ENCODE measurements at places on chromosomes 12 and 14. TPM values are rescaled to one million over a fixed set of nuclear protein-coding genes. Genes with fewer than 3 reads are reported as not detected.

- peaks cover 27% of the 10 kb centered on the region for H3K27me3 ChIP-seq
- peaks cover 3% of the 10 kb centered on the region for H3K4me1 ChIP-seq
- peak within 1 kb of the TSS; percentile 63 for H3K4me3 ChIP-seq
- no peak within 1 kb of the TSS for H3K27ac ChIP-seq
- H3K36me3 ChIP-seq = peaks cover 5% of the 10 kb centered on the region
Observed at GRCh38 chr14:100159094-100159864, at the start of gene DEGS2. TSS of gene DEGS2 (minus strand) at chr14:100159645. CDS start at chr14:100159587, 58 bp downstream.

FOXA1 gene
- 0.12 TPM for total RNA-seq

- peaks cover 36% of the 10 kb centered on the region for H3K36me3 ChIP-seq
- no peak overlapping the region for H3K27ac ChIP-seq
- no peaks in the 10 kb centered on the region for H3K4me1 ChIP-seq
- H3K27me3 ChIP-seq = no peaks in the 10 kb centered on the region
- H3K4me3 ChIP-seq = no peak overlapping the region
Observed at GRCh38 chr12:57725851-57726150, 12.7 kb downstream of the AGAP2 start.

PLCZ1 gene
- not detected for total RNA-seq

ST8SIA1 gene
- 9.6 TPM for total RNA-seq

DNA sequence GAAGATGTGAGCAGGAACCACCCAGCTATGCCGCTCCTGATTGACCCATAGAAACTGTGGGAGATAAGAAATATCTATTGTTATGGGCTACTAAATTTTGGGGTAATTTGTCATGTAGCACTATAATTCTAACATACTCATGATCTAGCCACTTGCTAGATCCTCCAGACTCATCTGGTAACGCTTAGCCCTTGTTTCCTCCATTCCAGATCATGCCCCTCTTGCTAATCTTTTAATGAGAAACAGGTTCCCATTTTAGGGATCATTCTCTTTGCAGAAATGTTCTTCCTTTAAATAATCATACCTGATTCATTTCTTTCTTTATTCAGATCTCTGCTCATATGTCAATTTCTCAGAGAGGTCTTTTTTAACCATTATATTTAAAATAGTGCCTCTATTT, 3.8 kb upstream of the ARHGDIB start:
- H3K27ac ChIP-seq = peak overlapping the region; percentile 85
- H3K27me3 ChIP-seq = no peaks in the 10 kb centered on the region
- H3K4me3 ChIP-seq = no peak overlapping the region
- peaks cover 48% of the 10 kb centered on the region for H3K4me1 ChIP-seq

IFI27 gene
- total RNA-seq = 2.3 TPM

DNA sequence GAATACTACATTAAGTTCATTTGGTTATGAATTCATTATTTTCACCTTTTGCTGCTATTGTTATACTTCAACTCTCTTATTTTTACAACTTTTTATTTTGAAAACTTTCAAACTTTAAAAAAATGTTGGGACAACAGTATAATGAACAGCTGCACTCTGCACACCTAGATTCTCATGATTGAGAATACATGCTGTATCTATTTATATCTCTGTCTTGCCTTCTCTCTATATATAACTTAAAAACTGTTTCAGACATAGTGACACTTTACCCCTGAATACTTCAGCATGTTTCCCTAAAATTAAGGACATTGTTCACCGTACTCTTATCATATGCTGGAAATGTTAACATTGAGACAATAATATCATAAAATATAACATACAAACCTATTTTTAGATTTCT, 237.1 kb downstream of the GPHN start:
- no peak for DNase-seq
- H3K36me3 ChIP-seq = peaks cover 5% of the 10 kb centered on the region
- H3K27ac ChIP-seq = no peak overlapping the region

OR4K17 gene
- not detected for total RNA-seq

C12orf50 gene
- total RNA-seq = not detected

NEUROD4 gene
- total RNA-seq = not detected

- H3K36me3 ChIP-seq = no peaks in the 10 kb centered on the region
- no peak overlapping the region for H3K4me3 ChIP-seq
- H3K27me3 ChIP-seq = no peaks in the 10 kb centered on the region
- H3K4me1 ChIP-seq = peaks cover 5% of the 10 kb centered on the region
- H3K27ac ChIP-seq = no peak overlapping the region
- DNase-seq = no peak
Observed at GRCh38 chr14:65826946-65827345, 414.4 kb downstream of the FUT8 start.

SUPT16H gene
- 156 TPM for total RNA-seq

LPAR5 gene
- total RNA-seq = 4.7 TPM

DNA sequence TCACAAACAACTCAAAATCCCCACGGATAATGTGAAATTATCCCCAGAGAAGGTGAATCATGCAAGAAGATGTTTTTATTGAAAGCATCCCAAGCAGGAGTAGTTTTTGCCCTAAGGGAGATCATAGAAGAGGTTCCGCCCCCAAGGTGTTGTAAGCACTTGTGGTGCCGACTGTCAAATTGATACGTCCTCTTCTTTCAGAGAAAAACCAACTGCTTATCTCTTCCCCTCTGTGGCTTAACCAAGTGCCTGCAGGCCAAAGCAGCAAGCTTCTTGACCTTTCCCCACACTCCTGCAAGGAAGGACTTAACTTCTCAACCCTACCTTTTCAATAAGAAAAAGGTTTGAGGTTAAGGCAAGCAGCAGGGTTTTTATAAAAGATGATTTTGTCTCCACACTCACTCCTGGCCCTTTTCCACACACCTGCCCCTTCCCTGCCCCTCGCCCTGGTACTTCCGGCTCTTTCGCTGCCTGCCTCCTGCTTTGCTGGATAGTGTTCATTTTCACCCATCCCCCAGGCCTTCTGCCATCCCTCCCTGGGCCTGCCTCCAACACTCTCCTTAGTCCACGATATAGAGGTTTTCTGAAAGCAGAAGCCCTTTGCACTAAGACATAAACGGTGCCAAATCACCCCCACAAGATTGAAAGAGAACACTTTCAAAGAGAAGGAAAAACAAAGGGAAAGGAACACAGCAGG, 114.5 kb downstream of the EGLN3 start:
- no peak overlapping the region for H3K4me3 ChIP-seq
- H3K36me3 ChIP-seq = no peaks in the 10 kb centered on the region
- no peak for DNase-seq
- no peak overlapping the region for H3K27ac ChIP-seq

DNA sequence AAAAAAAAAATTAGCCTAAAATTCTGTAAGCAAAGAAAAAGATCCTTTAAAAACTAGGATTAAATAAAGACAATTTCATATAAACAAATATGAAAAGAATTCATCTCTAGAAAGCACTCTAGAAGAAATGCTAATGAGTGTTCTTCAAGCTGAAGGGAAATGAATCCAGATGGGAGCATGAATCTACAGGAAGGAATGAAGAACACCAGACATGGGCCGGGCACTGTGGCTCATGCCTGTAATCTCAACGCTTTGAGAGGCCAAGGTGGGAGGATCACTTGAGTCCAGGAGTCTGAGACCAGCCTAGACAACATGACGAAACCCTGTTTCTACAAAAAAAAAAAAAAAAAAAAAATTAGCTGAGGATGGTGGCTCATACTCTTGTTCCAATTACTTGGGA, 297.2 kb downstream of the FBXL14 start:
- peaks cover 27% of the 10 kb centered on the region for H3K36me3 ChIP-seq
- no peak overlapping the region for H3K27ac ChIP-seq
- no peaks in the 10 kb centered on the region for H3K4me1 ChIP-seq
- DNase-seq = no peak
- no peaks in the 10 kb centered on the region for H3K27me3 ChIP-seq
- H3K4me3 ChIP-seq = no peak overlapping the region

- H3K27me3 ChIP-seq = no peaks in the 10 kb centered on the region
- H3K36me3 ChIP-seq = peaks cover 76% of the 10 kb centered on the region
- H3K27ac ChIP-seq = peak overlapping the region; percentile 88
- no peak for DNase-seq
Observed at GRCh38 chr14:61532763-61533162, 162.6 kb upstream of the HIF1A start.

- H3K36me3 ChIP-seq = no peaks in the 10 kb centered on the region
- no peak overlapping the region for H3K27ac ChIP-seq
- no peak overlapping the region for H3K4me3 ChIP-seq
- no peaks in the 10 kb centered on the region for H3K27me3 ChIP-seq
Observed at GRCh38 chr12:99917711-99918402, 66.9 kb downstream of the ANKS1B start.

HOXC12 gene
- not detected for total RNA-seq

GRCh38 chr14:92400579-92401444, 77.8 kb downstream of the SLC24A4 start:
- no peak for DNase-seq
- no peak overlapping the region for H3K4me3 ChIP-seq

- H3K4me1 ChIP-seq = peaks cover 4% of the 10 kb centered on the region
- H3K4me3 ChIP-seq = no peak overlapping the region
- no peak overlapping the region for H3K27ac ChIP-seq
- H3K27me3 ChIP-seq = peaks cover 25% of the 10 kb centered on the region
- DNase-seq = no peak
Observed at GRCh38 chr12:111029732-111030131, 109.4 kb upstream of the MYL2 start.

DNA sequence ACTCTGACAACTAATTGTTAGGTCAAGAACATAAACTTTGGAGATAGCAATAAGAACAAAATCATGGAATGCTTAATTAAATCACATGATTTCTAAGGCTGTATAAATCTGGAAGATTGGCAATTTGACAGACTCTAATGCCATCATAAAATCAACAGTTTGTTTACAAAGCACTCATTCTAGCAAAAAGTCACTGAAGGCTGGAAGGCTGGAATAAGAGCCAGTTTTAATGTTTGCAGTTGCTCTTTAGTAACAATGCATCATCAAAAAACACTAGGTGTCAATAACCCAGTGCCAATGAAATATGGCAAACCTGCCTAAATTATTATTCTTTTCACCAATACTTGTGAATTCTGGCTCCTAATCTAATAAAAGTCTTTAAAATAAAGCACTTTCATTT, 65.0 kb downstream of the NUMB start:
- no peak overlapping the region for H3K4me3 ChIP-seq
- no peaks in the 10 kb centered on the region for H3K36me3 ChIP-seq
- no peaks in the 10 kb centered on the region for H3K27me3 ChIP-seq
- no peak for DNase-seq
- H3K27ac ChIP-seq = no peak overlapping the region

GRCh38 chr12:32257695-32258496, 141.5 kb upstream of the FGD4 start:
- no peak overlapping the region for H3K4me3 ChIP-seq
- H3K27me3 ChIP-seq = no peaks in the 10 kb centered on the region
- H3K27ac ChIP-seq = no peak overlapping the region

GRCh38 chr12:977156-977555, 13.9 kb upstream of the ERC1 start:
- DNase-seq = no peak
- H3K4me3 ChIP-seq = no peak overlapping the region
- H3K27ac ChIP-seq = no peak overlapping the region
- H3K36me3 ChIP-seq = no peaks in the 10 kb centered on the region
- peaks cover 5% of the 10 kb centered on the region for H3K4me1 ChIP-seq

DENR gene
- total RNA-seq = 56.9 TPM

DNA sequence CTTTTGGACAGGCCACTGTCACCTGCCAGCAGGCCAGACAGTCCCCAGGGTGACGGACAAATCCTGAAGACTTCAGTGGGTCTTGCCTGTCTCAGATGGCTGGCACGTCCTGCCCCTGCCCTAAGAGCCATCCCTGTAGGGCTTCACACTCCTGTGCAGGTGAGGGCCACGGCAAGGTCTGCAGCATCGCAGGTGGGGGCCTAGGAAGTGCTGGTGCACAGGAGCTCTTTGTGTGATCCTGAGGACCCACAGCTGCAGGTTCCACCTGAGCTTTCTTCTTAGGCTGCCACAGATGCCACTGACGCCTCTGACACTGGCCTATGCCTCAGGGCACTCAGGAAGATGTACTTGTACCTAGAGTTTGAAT, 108.5 kb upstream of the FKBP4 start:
- H3K27me3 ChIP-seq = no peaks in the 10 kb centered on the region
- H3K36me3 ChIP-seq = no peaks in the 10 kb centered on the region
- H3K4me3 ChIP-seq = no peak overlapping the region
- no peak overlapping the region for H3K27ac ChIP-seq
- peaks cover 14% of the 10 kb centered on the region for H3K4me1 ChIP-seq
- no peak for DNase-seq

DNA sequence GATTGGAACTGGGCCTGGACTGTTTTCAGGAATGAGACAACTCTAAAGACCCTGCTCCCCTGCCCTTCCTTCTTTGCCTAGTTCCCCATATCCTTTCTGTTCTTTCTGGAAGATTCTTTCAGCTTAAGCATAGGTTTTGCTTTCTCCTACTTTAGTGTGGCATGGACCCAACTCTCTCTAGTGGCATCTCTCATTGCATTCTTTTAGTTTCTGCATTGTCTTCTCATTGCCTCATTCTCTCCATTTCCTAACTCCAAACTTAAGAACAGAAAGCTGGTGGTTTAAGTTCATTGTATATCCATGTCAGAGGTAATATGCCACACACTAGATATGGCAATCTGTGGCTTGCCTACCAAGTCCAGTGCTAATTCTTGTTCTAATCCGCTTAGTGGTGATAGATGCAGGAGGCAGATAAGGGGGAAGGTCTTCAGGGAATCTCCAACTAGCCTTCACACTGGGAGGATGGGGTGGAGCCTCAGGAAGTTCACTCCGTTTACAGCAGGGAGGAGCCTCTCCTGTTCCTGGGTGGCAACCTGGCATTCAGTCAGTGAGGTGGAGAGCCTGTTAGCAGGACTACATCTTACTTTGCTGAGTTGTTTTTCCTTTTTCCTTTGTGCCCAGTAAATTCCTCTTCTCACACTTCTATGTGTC, 165.1 kb upstream of the LMNTD1 start:
- peaks cover 2% of the 10 kb centered on the region for H3K27me3 ChIP-seq
- no peaks in the 10 kb centered on the region for H3K4me1 ChIP-seq
- no peaks in the 10 kb centered on the region for H3K36me3 ChIP-seq
- H3K27ac ChIP-seq = no peak overlapping the region
- DNase-seq = no peak

DNA sequence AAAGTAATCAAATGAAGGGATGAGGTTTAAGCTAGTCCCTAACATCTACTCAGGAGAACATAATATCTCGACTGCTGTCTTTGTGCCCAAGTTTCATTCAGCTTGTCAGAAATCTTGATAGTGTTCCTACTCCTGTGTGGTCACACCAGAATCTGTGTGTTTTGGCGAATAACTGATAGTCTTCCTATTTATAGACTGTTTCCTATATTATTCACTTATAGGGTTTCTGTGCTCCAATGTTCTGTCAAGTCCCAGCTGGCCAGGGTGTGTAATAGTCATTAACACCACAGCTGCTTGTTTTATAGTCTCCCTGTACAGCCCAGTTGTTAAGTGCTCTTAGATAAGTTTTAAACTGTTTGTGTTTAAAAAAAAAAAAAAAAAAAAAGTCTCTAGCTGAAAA, 45.9 kb downstream of the GPR135 start:
- H3K4me3 ChIP-seq = no peak overlapping the region
- H3K4me1 ChIP-seq = no peaks in the 10 kb centered on the region
- no peak overlapping the region for H3K27ac ChIP-seq
- peaks cover 3% of the 10 kb centered on the region for H3K27me3 ChIP-seq
- no peak for DNase-seq
- no peaks in the 10 kb centered on the region for H3K36me3 ChIP-seq

GRCh38 chr12:39990122-39991101, 115.5 kb downstream of the SLC2A13 start:
- no peaks in the 10 kb centered on the region for H3K4me1 ChIP-seq
- peak; percentile 69 for DNase-seq
- no peak overlapping the region for H3K4me3 ChIP-seq
- no peak overlapping the region for H3K27ac ChIP-seq
- H3K36me3 ChIP-seq = no peaks in the 10 kb centered on the region
- H3K27me3 ChIP-seq = no peaks in the 10 kb centered on the region
